T-cell (primary cell): ENCODE measurements at places on chromosomes 5 and 9. TPM values are rescaled to one million over a fixed set of nuclear protein-coding genes. Genes with fewer than 3 reads are reported as not detected.

- no peak for DNase-seq
Observed at GRCh38 chr5:100469767-100470166, 65.4 kb upstream of the FAM174A start.

PKD2L2 gene
- not detected for total RNA-seq

GRCh38 chr9:35756275-35757225 is 2.5 kb upstream of the MSMP start:
- DNase-seq = peak; percentile 78

DNA sequence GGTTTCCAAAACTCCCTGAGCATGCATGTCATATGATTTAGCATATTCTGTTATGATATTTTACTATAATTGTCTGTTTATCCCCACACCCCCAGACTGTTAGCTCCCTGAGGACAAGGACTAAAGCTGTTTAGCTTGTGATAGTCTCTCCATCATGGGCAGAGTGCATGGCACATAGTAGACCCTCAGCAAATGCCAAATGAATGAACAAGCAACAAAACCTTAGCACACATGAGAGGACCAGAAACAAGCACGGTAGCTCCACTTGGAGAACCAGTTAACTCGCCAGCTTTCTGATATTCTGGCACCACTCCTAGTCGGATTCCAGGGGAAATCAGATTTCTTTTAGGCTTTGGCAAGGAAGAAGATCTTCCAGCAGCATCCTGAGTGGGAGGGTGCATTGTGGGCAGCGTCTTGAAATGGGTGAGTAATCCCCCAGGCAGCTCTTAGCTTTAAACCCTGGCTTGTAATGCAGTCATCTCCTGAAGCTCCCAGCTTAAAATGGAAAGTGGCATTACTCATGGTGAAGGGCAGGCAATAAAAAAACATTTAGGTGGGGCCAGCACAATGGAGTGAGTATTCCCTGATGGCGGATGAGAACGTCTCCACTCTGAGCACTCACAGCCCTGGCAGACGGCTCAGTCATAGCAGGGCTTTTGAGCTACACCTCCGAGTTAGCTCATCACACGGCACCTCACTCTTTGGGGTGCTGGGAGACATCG is 41.1 kb downstream of the FGF1 start:
- no peak for DNase-seq

- no peak for DNase-seq
Observed at GRCh38 chr5:32042551-32042961, 131.6 kb downstream of the GOLPH3 start.

DNA sequence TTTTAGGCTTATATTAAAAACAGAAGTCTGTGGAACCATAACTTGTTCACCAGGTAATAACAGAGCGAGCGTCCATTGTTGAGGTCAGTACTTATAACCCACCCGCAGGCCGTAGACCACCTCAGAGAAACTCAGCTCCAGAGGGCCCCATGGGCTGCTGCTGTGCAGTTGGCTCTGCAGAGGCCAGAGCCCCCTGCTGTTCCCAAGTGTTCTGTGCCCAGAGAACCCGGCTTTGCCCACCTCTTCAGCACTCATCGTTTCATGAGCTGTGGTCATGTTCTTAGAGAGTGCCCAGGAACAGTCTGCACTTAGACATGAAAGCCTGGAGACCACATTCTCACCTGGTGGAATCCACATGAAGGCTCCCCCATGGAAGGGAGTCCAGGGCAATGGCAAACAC is 50.4 kb upstream of the SLC2A8 start:
- no peak for DNase-seq

DNA sequence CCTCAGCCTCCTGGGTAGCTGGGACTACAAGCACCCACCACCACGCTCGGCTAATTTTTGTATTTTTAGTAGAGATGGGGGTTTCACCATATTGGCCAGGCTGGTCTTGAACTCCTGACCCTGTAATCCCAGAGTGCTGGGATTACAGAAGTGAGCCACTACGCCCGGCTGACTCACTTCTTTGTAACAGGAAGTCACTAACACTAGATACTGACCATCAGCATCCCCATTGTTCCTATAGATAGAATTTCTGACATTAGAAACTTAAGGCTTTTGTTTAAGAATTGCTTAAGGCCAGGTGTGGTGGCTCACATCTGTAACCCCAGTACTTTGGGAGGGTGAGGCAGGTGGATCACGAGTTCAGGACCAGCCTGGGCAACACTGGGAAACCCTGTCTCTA is 42.2 kb downstream of the LEAP2 start:
- no peak for DNase-seq
